ENCODE measurements at places on chromosomes 2 and 18.

- no peak for DNase-seq
Observed at GRCh38 chr18:45667056-45667736, 51.9 kb downstream of the SLC14A2 start.

DNA sequence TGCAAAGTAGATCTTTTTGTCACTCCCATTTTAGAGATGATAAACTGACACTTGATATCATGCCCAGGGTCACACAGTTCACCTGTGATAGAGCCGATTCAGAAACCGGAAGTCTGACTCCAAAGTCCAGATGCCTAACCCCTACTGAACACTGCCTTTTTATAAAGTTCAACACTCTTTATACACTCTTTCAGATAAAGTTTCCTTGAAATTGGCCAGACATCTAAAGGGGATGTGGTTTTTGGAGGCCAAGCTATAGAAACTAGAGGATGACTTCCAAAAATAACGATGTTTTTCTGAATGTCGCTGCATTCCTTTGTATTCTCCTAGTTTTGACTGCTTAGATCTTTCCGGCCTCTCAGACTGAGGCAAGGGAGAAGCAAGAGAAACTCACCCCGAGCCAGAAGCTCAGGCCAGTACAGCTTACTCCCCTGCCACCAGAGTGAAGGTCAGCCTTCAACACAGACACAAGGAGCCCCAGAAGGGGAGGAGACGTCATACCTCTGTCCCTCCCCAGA is 61.8 kb downstream of the NRP2 start:
- DNase-seq = no peak

DNA sequence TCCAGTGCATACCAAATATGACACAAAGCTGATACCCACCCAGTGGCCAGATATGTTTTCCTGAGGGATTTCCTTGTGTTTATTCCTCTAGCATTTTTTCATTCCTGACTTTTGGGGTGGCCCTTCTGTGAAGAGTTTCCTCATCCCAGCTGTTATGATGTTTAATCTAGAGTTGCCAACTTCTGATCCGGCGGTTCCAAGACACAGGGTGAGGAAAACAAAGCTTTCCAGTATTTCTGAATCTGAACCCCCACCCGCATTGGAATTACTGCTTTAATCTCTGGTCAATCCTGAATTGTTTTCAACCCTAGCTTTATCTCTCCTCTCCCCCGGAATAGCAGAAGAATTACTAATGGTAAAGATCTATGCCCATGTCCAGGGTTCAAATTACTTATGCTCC is 39.2 kb upstream of the PNPT1 start:
- no peak for DNase-seq

DNA sequence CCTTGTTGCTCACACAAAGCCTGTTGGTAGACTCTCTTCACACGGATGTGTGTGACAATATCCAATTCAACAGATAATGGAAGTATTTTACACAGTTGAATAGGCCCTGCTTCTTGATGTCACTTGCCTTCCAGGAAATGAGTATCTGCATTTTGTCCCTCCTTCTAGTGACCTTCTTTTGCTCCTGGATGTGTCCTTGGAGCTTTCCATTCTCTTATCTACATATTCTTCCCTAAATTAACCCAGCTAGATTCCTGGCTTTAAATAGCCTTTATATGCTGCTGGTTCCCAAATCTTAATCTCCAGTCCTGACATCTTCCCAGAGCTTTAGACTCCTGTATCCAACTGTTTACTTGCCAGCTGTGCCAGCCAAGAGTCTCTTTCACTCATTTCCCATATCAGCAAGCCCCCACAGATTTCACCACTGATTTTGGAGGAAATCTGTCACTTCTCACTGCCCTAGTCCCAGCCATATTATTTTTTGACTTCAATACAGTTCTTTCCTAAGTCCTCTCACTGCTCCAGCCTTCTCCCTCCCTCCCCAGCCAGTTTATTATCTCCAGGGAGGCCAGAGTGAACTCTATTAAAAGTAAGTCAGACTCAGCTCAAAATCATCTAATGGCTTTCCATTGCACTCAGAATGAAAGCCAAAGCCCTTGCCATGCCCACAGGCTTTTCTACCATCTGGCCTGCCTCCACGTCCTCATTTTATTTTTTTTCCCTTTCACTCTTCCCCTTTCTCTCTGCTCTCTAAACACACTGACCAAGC is 170.0 kb downstream of the PDE11A start:
- no peak for DNase-seq

DNA sequence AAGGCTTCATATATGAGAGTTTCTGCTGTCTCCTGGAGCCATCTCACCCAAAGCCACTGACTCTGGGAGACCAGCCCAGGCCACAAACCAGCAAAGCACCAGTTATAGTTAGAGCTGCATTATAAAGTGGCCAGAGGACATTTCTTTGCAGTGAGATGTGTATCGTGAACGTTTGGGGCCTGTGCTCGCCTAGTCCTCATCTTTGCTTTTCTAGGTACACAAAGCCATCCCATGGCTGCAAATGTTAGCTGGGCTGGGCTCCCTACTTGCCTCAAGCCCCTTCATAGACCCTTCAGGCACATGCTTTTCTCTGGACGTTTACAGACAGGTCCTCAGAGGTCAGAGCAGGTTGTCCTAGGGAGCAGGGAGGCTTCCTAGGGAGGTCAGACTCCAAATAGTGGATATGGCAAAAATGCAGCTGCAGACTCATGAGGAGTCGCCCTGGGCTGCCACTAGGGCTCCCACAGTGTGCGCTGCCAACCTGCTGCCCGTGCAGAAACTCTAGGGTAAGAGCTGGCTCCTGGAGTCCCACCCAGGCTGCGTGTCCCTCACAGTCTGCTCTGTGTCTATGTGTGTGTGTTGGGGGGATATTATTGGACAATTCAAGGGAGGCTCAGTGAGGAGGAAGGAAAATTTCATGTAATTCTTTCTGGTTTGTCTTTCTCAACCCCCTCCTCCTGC is 141.0 kb downstream of the RPIA start:
- no peak for DNase-seq

GRCh38 chr2:130261099-130261498 is 62.9 kb upstream of the TUBA3E start:
- no peak for DNase-seq

GRCh38 chr2:188677142-188677541 is 297.0 kb upstream of the COL3A1 start:
- no peak for DNase-seq

DNA sequence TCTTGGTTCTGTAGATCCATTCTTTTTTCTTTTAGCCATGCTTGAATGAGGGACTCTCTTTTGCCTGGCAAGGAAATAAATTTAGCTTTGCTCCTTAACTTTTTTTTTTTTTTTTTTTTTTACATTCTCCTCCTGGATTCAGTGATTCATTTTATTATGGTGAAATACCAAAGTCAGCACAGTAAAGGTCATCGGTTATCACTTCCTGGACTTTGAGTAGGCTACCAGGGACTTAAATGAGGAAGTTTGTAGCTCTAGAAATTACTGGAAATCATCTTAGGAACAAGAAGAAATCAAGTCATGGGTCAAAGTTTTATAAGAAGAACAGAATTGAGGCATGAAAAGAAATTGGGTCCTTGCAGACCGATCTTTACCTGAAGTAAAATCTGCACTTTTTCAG is 75.0 kb downstream of the SOCS6 start:
- peak; percentile 18 for DNase-seq

- DNase-seq = no peak
Observed at GRCh38 chr2:217804338-217804737, 198.5 kb downstream of the TNS1 start.

- peak; percentile 19 for DNase-seq
Observed at GRCh38 chr2:210617732-210618330, 61.4 kb downstream of the CPS1 start.

DNA sequence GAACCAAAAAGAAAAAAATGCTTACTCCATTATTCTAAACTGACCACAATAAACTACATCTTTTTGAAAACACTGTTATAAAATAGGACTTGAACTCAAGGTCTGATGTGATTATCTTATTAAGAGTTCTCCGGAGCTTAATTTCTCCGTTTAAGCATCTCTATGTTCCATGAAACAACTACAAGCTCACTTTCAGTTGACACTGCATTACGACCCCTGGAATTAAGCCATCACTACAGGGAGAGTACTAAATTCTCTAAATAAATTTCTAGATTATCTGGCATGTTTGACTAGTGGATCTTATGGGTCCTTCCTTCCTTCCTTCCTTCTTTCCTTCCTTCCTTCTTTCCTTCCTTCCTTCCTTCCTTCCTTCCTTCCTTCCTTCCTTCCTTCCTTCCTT is 249.0 kb downstream of the IKZF2 start:
- no peak for DNase-seq

DNA sequence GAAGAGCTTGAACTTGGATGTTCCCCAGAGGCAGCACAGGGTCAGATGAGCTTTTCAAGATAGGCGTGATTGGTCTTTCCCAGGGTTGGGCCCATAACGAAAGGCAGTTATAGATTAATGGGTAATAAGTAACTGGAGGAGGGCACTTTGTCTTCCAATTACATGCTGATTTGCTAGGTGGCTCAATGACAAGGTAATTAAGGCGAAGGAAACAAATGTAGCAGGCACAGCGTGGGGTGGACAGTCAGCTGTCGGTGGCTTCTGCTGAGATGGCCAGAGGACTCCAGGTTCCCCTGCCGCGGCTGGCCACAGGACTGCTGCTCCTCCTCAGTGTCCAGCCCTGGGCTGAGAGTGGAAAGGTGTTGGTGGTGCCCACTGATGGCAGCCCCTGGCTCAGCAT is at the start of gene UGT1A4:
Gene UGT1A4 (plus strand): TSS at position 185 of the 400 bp plus-strand sequence. CDS start 85 bp downstream, at position 270.
- DNase-seq = no peak

- DNase-seq = no peak
Observed at GRCh38 chr18:75173125-75173432, 35.9 kb downstream of the PTGR3 start.

DNA sequence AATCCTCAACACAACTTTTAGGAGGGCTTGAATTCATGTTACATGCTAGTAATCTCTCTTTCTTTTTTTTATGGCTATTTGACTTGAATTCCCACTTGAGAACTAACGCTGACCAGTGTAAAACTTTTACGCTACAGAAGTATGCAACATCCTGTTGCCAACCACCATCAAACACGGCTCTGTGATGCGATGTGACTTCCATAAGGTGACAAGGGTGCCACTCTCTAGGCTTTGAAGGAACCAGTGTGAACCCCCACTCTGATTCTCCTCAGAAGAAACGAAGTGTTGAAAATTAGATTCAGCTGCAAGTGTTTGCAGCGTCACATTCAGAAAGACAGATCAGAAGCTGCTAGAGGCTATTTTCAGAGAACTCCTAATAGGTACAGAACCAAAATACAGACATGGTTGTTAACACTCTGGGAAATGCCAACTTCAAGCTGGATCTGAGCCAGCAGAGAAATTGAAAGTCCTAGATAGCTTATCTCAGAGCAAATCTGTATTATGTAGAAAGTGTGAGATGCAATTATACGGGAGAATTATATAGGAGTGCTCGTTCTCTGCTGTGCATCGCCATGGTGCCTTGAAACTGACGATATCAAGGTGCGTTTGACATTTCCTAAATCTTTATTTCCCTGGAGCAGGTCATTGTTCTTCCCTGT is 271.2 kb downstream of the LPIN1 start:
- no peak for DNase-seq

Data from kidney epithelial cell (primary cell).